ENCODE measurements at places on chromosomes 5 and 9. TPM values are rescaled to one million over a fixed set of nuclear protein-coding genes. Genes with fewer than 3 reads are reported as not detected.

SYK gene
- total RNA-seq = 0.13 TPM

CDH12 gene
- not detected for total RNA-seq

ORM2 gene
- total RNA-seq = not detected

SVEP1 gene
- not detected for total RNA-seq

DNA sequence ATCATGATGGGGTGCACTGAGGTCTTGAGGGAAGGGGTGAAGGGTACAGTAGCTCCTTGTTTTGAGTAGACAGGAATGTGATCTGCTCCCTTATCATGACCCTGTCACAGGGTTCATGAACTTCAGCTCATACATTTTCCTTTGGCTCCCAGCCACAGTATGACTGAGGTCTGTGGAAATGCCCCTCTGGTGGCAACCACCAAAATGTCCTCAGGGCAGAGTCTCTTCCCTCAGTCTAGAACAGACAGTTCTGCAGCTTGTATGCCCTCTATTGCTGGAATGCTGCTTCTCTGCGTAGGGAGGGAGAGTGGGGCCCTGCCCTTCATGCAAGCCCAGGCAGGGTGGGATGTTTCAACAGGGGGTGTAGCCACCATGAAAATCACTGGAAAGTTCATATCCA, 53.8 kb upstream of the SNCAIP start:
- no peak for DNase-seq

DNA sequence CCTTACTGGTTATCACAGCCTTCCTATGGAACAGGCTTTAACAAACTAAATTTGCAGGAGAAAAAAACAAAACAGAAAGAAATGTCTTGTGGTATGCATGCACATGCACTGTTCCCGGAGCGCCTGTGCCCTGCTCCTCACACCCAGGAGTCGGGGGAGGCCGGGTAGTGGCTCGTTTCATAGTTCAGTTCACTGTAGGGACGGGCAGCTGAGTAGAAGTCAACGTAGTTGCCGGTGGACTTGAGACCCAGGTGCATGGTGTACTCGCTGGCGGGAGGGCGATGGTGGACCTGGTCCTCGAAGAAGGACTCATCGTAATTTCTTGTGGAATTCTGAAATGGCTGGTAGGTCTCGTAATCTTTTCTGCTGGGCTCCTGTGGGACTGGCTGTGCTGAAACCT, 212.3 kb upstream of the DAP start:
- DNase-seq = no peak

DNA sequence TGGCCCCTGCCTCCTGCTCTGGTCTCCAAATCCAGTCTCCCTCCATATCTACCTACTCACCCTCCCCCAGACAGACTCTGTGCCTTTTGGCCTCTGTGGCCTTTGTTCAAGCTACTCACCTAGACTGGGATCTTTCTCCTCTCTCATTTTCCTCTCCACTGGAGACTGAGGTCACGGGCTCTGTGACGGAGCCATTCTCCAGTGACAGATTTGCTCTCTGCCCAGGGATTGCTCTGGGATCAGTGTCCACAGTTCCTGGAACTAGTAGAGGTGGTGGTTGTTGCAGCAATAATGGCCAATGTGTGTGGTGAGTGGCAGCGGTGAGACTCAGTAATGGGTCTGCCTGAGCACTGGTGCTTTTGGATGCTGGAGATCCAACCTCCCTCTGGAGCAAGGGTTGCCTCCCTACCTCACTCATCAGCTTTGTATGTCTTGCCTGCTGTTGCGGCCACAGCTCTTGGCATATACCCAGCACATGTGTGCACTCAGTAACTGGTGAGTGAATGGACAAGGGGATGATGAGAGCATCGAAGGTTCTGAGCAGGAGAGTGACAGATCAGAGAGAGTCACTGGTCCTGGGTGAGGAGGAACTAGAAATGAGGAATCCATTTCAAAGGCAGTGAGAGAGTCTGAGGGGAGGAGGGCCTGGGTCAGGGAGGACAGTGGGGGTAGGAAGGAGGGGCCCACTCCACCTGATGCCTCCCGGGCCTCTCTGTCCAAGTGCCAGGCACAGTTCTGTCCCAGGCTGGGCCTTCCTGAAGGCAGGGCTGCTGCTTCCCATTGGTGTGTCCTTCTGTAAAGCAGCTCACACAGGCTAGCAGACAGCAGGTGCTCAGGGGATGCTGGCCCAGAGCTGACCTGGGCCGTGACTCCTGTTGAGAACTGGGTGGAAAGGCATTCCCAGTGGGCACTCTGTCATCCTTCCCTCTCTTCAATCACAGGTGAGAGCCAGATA, 96.5 kb upstream of the PITX1 start:
- no peak for DNase-seq

GRCh38 chr5:103295424-103295823, 36.9 kb downstream of the MACIR start:
- no peak for DNase-seq

Data from activated CD8-positive, alpha-beta T cell treated with anti-CD3 and anti-CD28 coated beads, Interleukin-2, amount 10 ng/mL, durations not matched to agents 7 days and 5 days (primary cell).